SIG-M5 (cell line): ENCODE measurements at places on chromosomes 3 and 15.

DNA sequence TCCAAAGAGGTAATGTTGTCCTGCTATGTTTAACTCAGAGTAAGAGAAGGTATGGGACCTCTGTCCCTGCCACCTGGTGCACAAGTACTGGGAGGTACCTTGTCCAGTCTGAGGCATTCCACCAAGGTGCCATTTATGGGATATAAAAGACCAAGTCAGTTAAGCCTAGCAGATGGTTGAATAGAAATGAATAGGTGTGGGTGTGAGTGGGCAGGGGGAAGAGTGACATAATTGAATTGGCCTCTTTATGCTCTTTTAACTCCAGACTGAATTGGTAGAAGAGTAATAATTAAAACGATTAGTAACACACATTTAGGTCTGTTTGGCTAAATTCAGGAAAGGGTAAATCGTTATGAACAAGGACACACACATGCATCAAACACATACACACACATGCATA lies 562 bp downstream of the ADGRG7 start:
- no peak for DNase-seq

DNA sequence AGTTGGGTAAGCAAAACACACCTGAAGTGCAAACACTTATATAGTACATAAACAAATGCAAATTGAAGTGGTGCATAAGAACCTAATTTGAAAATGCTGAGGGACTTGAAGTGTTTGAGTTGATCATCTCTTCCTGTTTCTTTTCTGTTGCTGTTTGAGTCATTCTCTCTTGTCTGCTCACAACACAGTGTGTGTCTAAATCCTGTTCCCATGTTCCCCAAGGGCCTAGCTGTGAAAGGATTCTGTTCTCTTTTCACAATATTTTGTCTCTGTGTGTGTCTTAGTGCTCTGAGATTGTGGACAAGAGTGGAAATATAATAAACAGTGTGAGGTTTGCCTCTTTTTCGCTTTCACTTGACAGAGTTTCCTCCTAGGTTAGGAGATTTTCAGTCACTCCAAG lies 6.1 kb downstream of the CD96 start:
- DNase-seq = no peak

DNA sequence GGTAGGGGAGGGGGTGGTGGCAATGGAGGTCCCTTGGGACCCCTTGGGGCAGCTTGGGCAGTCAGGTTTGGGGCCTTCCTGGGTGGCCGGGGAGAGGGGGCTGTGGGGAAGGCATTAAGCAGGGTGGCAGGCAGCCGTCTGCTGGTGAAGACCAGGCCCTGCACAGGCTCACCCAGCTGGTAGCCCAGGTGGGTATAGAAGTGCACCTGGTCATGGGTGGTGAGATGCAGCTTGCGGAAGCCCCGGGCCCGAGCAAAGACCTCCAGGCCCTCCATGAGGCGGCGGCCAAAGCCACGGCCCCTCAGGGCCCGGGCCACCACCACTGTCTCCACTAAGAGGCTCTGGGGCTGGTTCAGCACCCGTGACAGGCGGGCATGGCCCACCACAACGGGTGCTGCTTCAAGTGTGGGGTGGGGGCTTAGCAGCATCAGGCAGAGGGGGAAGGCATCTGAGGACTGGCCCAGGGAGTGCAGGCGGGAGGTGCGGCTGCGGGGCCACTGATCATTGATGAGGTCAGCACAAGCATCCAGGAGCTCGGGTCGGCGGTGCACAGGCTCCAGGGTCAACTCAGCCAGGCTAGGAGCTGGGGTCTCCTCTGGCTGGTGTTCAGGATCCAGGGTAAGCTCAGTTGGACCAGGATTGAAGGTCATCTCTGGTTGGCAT lies 2.4 kb downstream of the HYAL3 start:
- DNase-seq = no peak

DNA sequence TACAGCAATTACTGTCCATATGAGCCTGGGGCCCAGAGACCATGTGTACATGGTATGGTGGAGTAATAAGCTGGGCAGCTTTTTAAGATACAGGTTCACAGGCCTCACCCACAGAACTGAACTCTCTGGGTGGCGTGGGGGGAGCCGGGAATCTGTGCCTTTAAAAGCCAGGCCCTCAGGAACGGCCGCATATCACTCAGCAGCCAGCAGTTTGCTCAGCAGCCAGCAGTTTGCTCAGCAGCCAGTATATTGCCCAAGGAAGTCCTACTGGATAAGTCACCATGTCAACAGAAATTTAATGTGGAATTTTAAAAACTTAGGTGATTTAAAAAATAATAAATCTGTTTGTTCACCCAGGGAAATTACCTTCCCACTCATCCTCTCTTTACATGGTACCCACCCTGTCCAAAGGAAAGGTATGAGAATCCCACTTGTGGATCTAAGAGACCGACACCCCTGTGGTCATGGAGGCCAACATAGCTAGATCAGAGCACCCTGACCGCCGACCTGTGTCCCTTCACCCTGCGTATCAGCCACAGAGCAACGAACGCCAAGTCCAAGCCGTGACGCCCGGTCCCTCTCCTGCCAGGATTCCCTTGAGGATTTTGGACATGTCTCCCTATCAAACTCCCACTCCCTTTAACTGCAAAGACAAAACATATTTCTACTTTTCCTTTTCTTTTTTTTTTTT lies 95.7 kb upstream of the CHRM5 start:
- no peak for DNase-seq

- DNase-seq = no peak
Measured at GRCh38 chr3:38545983-38546382, 49.8 kb downstream of the EXOG start.

GRCh38 chr15:96582473-96582872 lies 252.0 kb downstream of the NR2F2 start:
- no peak for DNase-seq

- no peak for DNase-seq
Measured at GRCh38 chr3:141278196-141279076, 46.8 kb downstream of the PXYLP1 start.

- no peak for DNase-seq
Measured at GRCh38 chr3:134255404-134255803, 4.7 kb upstream of the RYK start.

DNA sequence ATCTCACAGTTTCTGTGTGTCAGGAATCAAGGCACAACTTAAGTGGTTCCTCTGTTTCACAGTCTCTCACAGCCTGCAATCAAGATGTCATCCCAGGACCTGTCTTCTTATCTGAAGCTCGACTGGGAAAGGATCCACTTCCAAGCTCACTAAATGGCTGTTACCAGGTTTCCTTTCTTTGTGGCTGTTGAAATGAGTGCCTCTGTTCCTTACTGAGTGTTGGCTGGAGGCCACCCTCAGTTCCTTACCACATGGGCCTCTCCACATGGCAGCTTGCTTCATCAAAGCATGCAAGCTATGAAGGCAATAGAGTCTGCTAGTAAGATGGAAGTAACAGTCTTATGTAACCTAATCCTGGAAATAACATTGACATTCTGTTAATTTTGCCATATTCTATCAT lies 174.0 kb downstream of the ERC2 start:
- DNase-seq = no peak

GRCh38 chr3:195548987-195549386 lies 5.9 kb upstream of the PPP1R2 start:
- no peak for DNase-seq

GRCh38 chr3:123616593-123616992 lies 31.7 kb upstream of the HACD2 start:
- DNase-seq = no peak

DNA sequence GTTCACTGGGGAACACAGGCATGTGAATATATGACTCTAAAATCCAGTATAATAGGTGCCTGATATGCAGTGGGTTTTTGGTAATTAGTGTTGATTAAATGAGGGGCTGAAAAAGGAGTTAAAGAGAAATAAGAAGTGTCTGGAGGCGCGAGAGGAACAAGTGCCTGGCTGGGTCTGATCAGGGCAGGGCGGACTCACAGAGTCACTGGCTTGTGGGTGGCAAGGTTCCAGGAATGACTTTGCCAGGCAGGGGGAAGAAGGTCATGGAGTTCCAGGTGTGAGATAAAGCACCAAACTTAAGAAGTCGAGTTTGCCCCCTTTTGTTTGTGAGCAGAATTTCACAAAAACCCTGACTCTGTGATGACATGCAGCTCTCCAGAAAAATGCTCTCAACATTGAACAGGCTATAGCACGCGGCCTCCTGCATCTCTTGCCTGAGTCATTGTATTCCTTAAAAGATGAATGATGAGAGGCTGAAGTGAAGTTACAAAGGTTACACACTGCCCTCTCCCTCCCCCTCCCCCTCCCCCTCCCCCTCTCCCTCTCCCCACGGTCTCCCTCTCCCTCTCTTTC lies 63.0 kb upstream of the LMCD1 start:
- no peak for DNase-seq

- no peak for DNase-seq
Measured at GRCh38 chr3:2360815-2361214, 262.1 kb downstream of the CNTN4 start.
